Cortex of kidney (tissue), 1 donor: ENCODE measurements at places on chromosomes 3 and 15.

DNA sequence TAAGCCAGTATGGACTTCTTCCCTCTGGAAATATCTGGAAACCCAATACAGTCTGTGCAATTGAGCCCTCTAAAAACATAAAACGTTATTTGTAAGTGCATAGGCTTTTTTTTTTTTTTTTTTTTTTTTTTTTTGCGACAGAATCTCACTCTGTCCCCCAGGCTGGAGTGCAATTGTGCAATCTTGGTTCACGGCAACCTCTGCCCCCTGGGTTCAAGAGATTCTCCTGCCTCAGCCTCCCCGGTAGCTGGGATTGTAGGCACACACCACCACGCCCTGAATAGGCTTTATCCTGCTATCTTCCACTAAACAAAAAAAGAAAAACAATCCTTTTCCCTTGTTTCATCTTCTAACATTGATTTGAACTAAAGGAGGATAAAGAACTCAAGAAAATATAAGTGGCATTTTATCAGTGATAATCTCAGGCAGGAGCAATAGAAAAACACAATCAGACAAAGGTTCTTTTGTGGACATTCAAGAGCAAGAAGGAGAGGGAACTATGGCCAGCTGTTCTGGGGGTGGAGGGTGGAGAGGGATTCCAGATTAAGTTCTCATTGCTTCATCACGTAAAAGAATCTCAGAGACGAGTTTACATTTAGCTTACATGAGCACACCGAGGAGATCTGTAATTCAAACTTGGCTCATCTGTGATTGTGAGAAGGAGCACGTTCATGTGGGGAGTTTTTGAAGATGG is 68.6 kb downstream of the ITGB5 start:
- DNase-seq, result no peak

DNA sequence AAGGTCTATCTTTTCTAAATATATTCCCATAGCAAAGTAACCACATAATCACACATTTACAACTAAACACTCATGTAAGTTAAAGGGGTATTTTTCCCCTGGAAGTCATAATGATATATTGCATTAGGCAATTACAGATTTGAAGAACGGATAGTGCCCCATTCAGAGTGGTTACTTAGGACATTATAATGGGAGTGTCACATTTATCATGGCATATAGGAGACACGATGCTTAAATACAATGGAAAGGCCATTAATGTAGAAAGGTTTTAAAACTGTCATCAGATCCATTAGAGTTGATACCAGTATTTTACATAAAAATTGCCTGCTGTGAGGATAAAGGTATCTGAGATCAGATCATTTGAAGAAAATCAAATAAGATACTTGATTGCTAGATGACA is 582.0 kb upstream of the SEMA6D start:
- no peak for DNase-seq

DNA sequence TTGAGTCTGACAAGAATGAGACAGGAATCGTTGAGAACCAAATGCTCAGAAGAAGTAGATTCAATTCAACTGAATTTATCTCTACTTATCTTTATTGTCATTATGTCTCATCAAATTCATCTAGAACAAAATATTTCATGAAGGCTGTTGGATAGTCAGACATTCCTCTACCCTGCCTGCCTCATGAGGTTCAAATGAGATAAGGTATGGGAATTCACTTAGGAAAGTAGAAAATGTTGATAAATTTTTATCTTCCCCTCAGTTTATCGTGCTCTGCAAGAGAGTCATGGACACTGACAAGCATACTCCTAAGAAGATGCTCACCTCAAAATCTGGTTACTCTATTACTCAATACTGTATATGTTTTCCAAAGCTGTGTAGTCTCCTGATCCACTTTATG is 149.7 kb upstream of the CDIN1 start:
- DNase-seq, result no peak

DNA sequence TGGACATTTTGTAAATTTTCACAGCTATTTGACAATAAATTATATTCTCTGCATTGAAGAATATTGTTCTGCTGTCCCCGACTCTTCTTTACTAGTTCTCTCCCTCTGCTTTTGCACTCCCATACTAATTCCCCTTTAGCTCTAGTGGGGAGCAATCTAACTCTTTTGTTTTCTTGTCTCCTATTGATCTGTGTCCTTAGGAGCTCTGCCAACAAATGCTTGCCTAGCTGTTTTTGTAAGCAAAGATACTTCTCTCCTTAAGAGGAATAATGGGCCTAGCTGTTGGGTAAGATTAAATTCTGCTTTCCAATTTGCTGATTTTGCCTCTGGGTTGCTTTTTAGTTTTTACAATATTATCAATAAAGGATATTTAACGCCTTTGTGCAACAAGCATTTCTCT is 17.7 kb downstream of the ADAMTSL3 start:
- DNase-seq, result no peak

GRCh38 chr3:192223815-192224214 is 503.5 kb downstream of the FGF12 start:
- no peak for DNase-seq

GRCh38 chr3:172286548-172287148 is 161.6 kb downstream of the GHSR start:
- no peak for DNase-seq

DNA sequence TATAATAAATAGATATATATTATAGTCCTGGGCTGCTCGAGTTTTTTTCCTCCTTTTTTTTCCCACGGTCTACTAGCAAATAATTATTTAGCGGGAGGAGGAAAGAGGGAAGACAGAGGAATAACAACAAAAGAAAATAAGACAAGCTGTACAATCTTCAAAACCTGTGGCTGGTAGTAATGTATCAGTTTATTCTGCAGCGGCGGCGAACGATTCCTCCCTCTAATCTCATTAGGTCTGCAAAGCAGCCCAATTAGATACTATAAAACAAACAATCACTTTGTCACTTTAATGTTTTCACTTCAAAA is 390 bp upstream of the TLE3 start:
- DNase-seq, result no peak

- no peak for DNase-seq
Measured at GRCh38 chr3:150253622-150254021, 154.5 kb upstream of the TSC22D2 start.

- no peak for DNase-seq
Measured at GRCh38 chr15:27214961-27215360, 244.0 kb downstream of the GABRG3 start.

GRCh38 chr15:46366360-46367007 is 731.7 kb downstream of the SQOR start:
- DNase-seq, result no peak

DNA sequence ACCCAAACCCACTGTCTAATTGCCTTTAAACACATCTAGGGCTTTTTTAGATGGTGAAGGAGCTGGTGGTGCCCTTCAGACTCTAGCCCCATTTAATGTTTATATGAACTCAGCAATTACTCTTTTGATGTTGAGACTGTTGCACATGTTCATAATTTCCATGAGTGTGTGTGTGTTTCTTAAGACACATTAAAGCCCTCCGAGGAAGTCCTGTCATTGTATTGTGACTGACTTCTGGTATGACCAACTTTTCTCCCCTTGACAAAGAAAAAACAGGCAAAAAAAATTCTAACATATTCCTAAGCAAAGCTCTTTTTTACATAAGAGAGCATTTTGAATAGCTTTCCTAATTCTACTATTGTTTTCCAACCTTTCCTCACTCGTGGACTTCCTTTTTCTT is 91.6 kb downstream of the FLNB start:
- DNase-seq, result no peak

- DNase-seq, result no peak
Measured at GRCh38 chr15:50825946-50826345, 60.4 kb upstream of the SPPL2A start.

DNA sequence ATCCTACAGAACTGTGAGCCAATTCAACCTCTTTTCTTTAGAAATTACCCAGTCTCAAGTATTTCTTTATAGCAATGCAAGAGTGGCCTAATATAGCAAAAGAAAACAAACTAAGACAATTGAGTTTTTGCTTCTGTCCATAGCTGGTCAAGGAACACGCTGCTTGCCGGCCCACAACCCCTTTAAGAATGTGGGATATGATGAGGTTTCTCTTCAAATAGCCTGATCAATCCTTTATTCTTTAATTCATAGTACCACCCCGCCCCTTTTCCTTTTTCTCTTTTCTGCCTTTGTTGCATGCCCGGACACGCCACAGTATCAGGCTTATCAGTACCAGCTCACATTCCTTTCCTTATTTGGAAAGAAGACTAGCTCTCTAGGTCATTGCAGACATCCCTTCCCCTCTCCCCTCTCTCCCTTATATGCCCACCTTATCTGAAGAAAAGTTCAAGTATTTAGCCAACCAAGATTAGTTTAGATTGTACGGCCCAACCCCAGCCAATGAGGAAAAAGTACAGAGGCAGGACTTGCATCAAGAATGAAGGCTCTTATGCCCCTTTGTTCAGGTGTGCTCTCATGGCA is 404.5 kb downstream of the OCA2 start:
- no peak for DNase-seq

DNA sequence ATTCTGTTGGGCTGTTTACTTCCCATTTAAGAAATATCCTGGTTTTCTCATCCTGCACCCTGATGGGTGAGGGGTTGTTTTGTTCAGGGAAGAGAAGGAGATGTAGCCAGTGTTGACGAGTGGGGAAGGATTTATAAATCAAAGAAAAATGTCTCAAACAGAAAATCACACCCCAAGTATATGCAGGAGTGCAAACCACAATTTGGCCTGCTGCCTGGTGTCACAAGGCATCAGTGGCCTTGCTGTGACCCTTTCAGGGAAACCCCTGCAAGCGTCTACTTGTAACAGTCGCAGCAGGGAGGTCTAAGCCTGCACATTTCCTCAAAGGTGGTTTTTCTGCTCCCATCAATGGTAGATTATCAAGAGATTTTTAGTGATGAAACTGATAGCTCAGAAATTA is 132.6 kb upstream of the LRRN1 start:
- DNase-seq, result no peak

GRCh38 chr3:194928831-194929577 is 243.3 kb downstream of the FAM43A start:
- DNase-seq, result no peak

DNA sequence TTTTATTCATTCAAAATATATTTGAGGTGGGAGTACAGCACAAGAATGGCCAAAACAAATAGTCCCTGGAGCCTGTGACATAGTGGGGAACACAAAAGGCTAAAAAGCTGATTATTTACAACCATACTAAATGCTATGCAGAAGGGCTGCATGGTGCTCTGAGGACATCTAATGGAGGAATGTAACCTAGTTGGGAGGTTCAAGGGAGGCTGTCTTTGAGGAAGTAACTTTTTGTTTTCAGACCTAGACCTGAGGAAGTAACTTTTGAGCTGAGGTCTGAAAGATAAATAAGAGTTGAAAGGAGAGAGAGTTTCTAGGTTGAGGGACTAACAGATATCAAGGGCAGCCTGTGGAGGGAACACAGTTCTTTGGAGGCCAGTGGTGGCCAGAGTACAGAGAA is 34.8 kb upstream of the RASA2 start:
- DNase-seq, result no peak

GRCh38 chr15:88663141-88663621 is 24.4 kb downstream of the ISG20 start:
- DNase-seq, result no peak

GRCh38 chr3:98581474-98581873 is 11.9 kb downstream of the CPOX start:
- no peak for DNase-seq

GRCh38 chr3:184355261-184356040 is 6.0 kb downstream of the CLCN2 start:
- no peak for DNase-seq

GRCh38 chr15:59995568-59996297 is 8.4 kb upstream of the FOXB1 start:
- DNase-seq, result no peak

- no peak for DNase-seq
Measured at GRCh38 chr3:75140904-75141615, 523.1 kb upstream of the FRG2C start.

DNA sequence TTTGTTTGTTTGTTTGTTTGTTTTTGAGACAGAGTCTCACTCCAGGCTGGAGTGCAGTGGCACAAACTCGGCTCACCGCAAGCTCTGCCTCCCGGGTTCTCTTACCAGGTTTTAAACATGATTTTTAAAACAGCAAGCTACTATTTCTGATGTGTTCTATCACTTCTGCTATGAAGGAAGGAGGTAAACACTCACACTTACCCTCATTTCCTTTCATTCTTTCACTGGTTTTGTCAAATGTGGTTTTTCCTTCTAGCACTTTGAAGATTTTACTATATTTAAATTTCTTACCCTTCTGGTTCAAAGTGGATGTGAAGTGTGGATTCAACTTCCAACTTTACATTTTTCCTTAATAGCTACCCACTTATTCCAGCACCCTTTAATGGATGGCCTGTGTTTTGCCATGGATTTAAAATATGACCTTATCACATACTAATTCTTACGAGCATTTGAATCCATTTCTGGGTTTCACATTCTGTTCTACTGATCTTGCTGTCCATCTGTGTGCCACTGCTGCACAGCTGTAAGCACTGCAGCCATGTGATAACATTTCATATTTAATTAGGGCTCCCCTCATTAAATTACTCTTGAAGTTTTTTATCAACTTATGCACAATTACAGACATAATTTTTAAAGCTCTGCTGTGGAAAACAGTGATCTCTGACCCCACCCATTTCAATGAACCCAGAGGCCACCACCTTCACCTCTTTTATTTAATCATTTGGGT is 42.3 kb downstream of the TXNRD3 start:
- DNase-seq, result no peak

DNA sequence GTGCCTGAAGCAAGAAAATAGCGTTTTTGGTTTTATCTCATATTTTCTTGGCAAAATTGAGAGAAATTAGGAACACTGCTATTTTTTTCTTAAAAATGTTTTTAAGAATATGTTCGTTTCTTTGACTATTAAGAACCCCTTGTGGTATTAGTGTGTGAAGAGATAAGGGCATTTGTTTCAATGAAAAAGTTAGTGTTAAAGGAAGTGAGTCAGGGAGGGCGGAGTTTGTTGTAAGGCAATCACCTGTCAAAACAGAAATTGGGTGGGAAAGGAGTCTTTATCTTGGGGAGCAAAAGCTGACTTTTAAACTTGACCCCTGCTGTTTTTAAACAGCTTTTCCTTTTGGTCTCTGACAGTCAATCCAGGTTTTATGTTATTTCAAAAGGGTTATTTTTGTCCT is 4.2 kb downstream of the RAP2B start:
- no peak for DNase-seq

DNA sequence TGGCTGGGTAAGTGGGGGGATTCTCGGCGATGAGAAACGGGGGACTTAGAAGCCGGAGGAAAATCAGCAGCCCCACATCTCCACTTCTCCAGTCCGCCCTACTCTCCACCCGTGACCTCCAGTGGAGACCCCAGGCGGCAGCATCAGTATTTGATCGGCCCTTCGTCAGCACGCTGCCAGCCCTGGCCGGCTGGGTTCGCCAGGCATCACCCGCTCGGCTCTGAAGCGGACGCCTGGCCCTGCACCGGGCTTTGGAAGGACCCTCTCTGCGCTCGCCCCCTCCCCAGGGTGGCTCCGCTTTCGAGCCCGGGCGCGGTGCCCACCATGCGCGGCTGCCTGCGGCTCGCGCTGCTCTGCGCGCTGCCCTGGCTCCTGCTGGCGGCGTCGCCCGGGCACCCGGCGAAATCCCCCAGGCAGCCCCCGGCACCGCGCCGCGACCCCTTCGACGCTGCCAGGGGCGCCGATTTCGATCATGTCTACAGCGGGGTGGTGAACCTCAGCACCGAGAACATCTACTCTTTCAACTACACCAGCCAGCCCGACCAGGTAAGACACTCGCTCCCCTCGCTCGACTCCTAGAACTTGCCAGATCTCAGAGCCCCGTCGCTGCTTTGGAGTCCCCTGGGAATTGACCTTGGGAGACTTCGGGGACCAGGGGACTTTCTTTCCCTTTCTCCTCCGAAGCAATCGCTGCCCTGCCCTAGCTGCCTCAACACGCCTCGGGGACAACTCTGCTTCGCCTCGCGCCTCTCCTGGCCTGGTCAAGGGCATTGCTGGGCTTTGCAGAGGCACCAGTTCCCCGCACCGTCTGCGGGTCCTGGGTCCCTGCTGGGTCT is 561 bp downstream of the SIDT1 start:
- no peak for DNase-seq
